ENCODE measurements at places on chromosomes 11 and 22.
A peak's percentile ranks its signal among the peaks of the same experiment; 100 is the strongest.

DNA sequence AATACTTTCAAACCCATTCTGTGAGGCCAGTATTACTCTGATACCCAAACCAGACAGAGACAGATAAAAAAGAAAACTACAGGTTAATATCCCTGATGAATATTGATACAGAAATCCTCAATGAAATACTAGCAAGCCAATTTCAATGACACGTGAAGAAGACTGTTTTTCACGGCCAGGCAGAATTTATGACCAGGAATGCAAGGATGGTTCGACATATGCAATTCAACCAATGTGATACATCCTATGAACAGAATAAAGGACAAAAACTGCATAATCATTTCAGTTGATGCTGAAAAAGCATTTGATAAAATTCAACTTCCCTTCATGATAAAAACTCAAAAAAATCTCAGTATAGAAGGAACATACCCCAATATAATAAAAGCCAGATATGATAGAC, 44.5 kb downstream of the SLC22A24 start:
- DNase-seq, result no peak

DNA sequence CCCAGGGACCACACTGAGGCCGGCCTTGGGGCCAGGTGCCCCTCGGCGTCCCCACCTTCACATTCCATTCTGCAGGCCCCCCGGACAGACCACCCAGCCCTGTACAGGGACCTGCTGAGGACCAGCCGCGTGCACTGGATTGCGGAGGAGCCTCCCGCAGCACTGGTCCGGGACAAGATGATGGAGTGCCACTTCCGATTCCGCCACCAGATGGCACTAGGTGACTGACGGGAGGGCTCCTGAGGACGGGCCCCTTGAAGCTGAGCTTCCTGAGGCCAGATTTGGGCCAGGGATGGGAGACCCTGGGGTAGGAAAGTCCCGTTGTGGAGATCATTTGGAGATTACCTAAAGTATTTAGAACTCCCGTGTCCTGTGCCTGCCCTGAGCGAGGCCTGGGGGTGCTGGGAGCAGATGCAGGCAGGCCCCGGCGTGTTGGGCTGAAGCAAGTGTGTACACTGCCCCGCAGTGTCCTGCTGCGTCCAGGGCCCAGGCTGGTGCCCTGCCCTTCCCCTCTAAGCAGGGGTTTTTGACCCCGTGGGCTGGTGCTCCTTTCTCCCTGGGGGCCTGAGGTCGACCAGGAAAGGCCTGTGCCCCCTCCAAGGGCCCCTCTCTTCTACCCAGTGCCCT, 20.0 kb downstream of the TRMU start:
- DNase-seq, result peak; percentile 71

GRCh38 chr11:95697614-95698408, 91.8 kb downstream of the FAM76B start:
- no peak for DNase-seq

- no peak for DNase-seq
These were observed 70.7 kb upstream of the THY1 start for GRCh38 chr11:119493712-119494111.

DNA sequence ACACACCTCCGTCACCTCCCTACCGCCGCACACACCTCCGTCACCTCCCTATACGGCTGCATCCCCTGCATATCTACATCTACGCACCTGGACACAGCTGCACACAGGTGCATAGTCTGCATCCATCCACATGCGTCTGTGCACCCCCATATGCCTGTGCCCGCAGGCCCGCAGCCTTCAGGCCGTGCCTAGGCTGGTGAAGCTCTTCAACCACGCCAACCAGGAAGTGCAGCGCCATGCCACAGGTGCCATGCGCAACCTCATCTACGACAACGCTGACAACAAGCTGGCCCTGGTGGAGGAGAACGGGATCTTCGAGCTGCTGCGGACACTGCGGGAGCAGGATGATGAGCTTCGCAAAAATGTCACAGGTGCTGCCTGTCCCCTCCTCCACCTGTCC, 4.8 kb downstream of the PKP3 start:
- DNase-seq, result no peak

GRCh38 chr11:16812274-16812673, 73.8 kb downstream of the C11orf58 start:
- no peak for DNase-seq

GRCh38 chr11:125348141-125348651, 147.9 kb downstream of the FEZ1 start:
- DNase-seq, result no peak

DNA sequence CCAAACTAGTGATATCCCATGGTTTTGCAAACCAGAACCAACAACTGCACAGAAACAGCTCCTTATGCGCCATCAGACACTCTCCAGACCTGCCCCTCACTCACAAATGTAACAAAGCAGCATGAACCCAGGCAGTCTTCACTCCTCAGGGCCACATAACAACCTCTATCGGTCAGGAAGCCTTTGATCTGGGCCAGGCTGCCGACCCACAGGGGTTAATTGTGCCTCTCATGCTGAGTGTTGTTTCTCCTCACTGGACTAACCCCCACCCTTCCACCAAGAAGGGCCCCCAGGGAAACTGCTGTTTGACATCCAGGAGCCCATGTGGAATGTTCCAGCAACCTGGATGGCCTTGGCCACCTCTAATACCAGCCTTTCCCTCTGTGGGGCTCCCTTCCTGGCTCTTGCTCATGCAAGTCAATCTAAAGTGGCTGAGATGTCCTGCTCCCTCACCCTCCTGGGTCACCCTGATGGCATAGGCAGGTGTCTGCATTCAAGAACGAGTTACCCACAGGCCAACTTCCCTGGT, 7.9 kb upstream of the RGL4 start:
- no peak for DNase-seq

- DNase-seq, result no peak
These were observed 3.8 kb upstream of the PELI3 start for GRCh38 chr11:66462911-66463310.

- no peak for DNase-seq
These were observed 32.7 kb downstream of the CD6 start for GRCh38 chr11:61004180-61004611.

All from omental fat pad (tissue), 4 donors.